ENCODE measurements at places on chromosomes 7 and 10.

GRCh38 chr10:119161680-119162451 lies 3.6 kb downstream of the SFXN4 start:
- DNase-seq: no peak

- DNase-seq: no peak
Measured at GRCh38 chr10:23088609-23089008, 6.8 kb upstream of the MSRB2 start.

DNA sequence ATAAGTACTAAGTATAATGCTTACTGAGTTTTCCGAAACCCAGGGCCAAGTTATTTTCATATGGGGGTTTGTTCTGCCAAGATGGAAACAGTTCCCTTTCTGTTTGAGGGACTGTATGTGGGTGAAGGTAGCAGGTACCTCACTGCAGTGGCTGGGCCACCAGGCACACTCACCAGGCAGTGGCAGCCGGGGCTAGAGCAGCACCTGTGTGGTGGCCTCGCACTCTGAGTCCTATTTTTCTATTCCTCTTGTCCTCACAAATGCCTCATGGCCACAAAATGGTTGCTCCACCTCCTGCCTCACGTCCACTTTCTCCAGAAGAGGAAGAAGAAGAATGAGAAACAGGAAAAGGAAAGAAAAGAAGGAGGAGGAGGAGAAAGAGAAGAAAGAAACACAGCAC lies 167.3 kb upstream of the SHH start:
- DNase-seq: no peak

DNA sequence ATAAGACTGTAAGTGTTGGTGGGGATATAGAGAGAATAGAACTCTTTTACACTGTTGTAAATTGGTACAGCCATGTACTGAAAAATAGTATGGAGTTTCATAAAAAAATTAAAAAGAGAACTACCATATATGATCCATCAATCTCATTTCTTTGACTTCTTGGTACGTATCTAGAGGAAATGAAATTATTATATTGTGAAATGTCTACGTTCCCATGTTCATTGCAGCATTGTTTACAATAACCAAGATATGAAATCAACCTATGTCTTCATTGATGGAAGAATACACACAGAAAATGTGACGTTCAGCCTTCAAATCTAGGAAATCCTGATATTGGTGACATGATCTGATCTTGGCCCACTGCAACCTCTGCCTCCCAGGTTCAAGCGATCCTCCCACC lies 32.0 kb downstream of the SHOC2 start:
- DNase-seq: no peak

DNA sequence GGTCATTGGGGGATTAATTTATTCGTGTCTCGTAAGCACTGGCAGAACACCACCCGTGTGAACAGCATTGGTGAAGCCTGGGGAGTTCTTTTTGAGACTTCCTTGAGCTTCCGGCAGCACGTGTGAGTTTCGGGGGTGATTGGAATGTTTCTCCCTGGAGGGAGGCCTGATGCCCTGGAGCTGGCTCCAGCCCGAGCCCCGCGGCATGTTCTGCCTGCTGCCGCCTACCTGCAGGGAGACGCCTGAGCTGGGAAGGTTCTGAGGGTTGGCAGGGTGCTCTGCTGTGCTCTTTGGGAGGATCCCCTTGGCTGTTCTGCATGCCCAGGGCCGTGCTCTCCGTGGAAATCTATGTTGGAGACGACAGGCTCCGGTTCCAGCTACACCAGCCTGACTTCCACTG lies 159.3 kb downstream of the MGMT start:
- no peak for DNase-seq

- no peak for DNase-seq
Measured at GRCh38 chr10:114100848-114101741, 57.4 kb downstream of the ADRB1 start.

GRCh38 chr10:71737001-71737833 lies 17.6 kb upstream of the C10orf105 start:
- no peak for DNase-seq

All from NCI-H1930 (cell line).